ENCODE measurements at places on chromosomes 5 and 9. TPM values are rescaled to one million over a fixed set of nuclear protein-coding genes. Genes with fewer than 3 reads are reported as not detected.

Gene S100Z
- 0.68 TPM for polyA plus RNA-seq

Gene ENTPD8
- polyA plus RNA-seq, result 85.4 TPM

Gene CAVIN4
- polyA plus RNA-seq, result 0.10 TPM

Gene PCDHA6
- not detected for polyA plus RNA-seq

Gene LHFPL2
- 15.6 TPM for polyA plus RNA-seq

Gene HBEGF
- polyA plus RNA-seq, result 2.1 TPM

Gene NR6A1
- polyA plus RNA-seq, result 5.0 TPM

Gene CHSY3
- 0.33 TPM for polyA plus RNA-seq

Gene TMEM174
- not detected for polyA plus RNA-seq

Gene ITGA1
- 7.5 TPM for polyA plus RNA-seq

Gene NAIP
- 1.1 TPM for polyA plus RNA-seq

Gene PCDHGC5
- polyA plus RNA-seq, result 0.18 TPM

Gene TNFSF15
- polyA plus RNA-seq, result 13.2 TPM

Gene FAM151B
- polyA plus RNA-seq, result 1.4 TPM

Gene RBM27
- polyA plus RNA-seq, result 7.3 TPM

Gene SPINK7
- polyA plus RNA-seq, result 0.43 TPM

Gene GABRG2
- not detected for polyA plus RNA-seq

Gene ANXA6
- 68.2 TPM for polyA plus RNA-seq

Gene MAMDC4
- 4.6 TPM for polyA plus RNA-seq

Gene LIX1
- polyA plus RNA-seq, result not detected

Gene GLDC
- 0.63 TPM for polyA plus RNA-seq

Gene MORN5
- polyA plus RNA-seq, result not detected

Gene SCAI
- polyA plus RNA-seq, result 0.22 TPM

Gene GPR150
- 0.15 TPM for polyA plus RNA-seq

Gene IGIP
- 7.6 TPM for polyA plus RNA-seq

Gene C9orf152
- polyA plus RNA-seq, result 12.1 TPM

Gene TTC39B
- 4.8 TPM for polyA plus RNA-seq

Gene OR13J1
- polyA plus RNA-seq, result 0.19 TPM

Gene FAXDC2
- 17.0 TPM for polyA plus RNA-seq

Gene CDKN2AIPNL
- 39.1 TPM for polyA plus RNA-seq

Gene SPEF2
- polyA plus RNA-seq, result 0.45 TPM

Gene RBM18
- 6.5 TPM for polyA plus RNA-seq

Gene PCDHGC3
- 3.0 TPM for polyA plus RNA-seq

Gene TERT
- polyA plus RNA-seq, result 1.4 TPM

Gene UGT3A2
- not detected for polyA plus RNA-seq

Gene ARL14EPL
- polyA plus RNA-seq, result 0.06 TPM

Gene SLC4A9
- polyA plus RNA-seq, result not detected

Gene KIF20A
- 0.27 TPM for polyA plus RNA-seq
